ENCODE measurements at places on chromosomes 6 and 20. TPM values are rescaled to one million over a fixed set of nuclear protein-coding genes. Genes with fewer than 3 reads are reported as not detected.

DNA sequence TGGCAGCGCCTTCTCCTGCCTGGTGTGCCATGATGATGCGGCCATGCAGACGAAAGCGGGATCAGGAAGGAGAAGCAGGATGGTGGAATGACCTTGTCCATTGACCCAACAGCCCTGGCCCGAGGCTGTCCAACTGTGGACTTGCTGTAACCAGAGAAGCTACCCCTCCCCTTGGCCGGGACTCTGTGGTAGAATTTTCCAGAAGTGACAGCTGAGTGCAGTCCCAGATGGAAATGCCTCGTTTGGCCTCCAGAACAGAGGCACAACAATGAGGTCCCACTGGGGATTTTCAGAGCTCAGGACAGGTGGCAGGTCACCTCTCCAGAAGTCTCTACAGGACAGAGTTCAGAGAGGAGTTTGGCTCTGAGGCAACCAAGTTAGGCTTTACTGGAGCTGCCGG is 299.2 kb upstream of the CDH4 start:
- no peak overlapping the region for H3K27ac ChIP-seq
- H3K4me1 ChIP-seq, result no peaks in the 10 kb centered on the region
- no peaks in the 10 kb centered on the region for H3K27me3 ChIP-seq
- H3K36me3 ChIP-seq, result no peaks in the 10 kb centered on the region
- DNase-seq, result no peak

- DNase-seq, result no peak
- H3K4me1 ChIP-seq, result no peaks in the 10 kb centered on the region
- H3K4me3 ChIP-seq, result no peak overlapping the region
- H3K27me3 ChIP-seq, result no peaks in the 10 kb centered on the region
- no peak overlapping the region for H3K27ac ChIP-seq
- no peaks in the 10 kb centered on the region for H3K36me3 ChIP-seq
Measured at GRCh38 chr6:154960854-154961530, 34.1 kb upstream of the TIAM2 start.

GRCh38 chr20:32917191-32917950 is 58.6 kb downstream of the EFCAB8 start:
- no peak overlapping the region for H3K27ac ChIP-seq
- no peaks in the 10 kb centered on the region for H3K4me1 ChIP-seq
- no peaks in the 10 kb centered on the region for H3K27me3 ChIP-seq
- no peak overlapping the region for H3K4me3 ChIP-seq

GRCh38 chr20:55730321-55730720 is 275.0 kb downstream of the CBLN4 start:
- no peaks in the 10 kb centered on the region for H3K36me3 ChIP-seq
- H3K4me1 ChIP-seq, result no peaks in the 10 kb centered on the region

GRCh38 chr6:147449405-147450161 is 58.9 kb upstream of the SAMD5 start:
- no peak for DNase-seq
- H3K4me1 ChIP-seq, result no peaks in the 10 kb centered on the region
- H3K27ac ChIP-seq, result no peak overlapping the region
- no peak overlapping the region for H3K4me3 ChIP-seq
- H3K36me3 ChIP-seq, result no peaks in the 10 kb centered on the region

DNA sequence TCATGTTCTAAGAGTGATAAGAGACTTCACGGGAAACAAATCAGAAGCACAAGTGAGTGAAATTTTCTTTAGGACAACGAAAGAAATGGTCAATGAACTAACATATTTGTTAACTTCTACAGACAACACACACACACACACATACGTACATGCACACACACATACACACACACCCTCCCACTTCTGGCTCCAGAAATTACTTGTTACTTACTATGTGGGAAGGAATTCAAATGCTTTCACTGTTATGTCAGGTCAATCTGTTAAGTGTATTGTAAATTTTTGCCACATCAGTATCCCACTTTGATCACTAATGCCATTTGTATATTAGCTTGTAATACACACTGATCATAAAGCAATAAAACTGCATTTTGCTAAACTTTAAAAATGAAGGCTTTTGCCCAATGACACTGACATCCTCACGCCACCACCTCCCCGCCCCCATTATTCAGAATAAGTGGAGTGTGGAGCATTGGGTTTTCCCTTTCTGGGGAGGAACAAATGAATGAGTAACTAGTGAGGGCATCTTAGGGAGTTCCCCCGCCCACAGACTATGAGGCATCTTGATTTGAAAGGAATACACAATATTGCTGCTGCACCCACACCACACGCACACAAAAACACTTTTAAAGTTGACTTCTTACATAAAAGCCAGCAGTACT is 76.2 kb downstream of the ATXN1 start:
- H3K36me3 ChIP-seq, result no peaks in the 10 kb centered on the region
- no peaks in the 10 kb centered on the region for H3K27me3 ChIP-seq
- no peak for DNase-seq
- H3K27ac ChIP-seq, result no peak overlapping the region
- no peak overlapping the region for H3K4me3 ChIP-seq
- peaks cover 6% of the 10 kb centered on the region for H3K4me1 ChIP-seq

The GPR6 gene
- not detected for total RNA-seq
